ENCODE measurements at places on chromosomes 5 and 9.
A peak's percentile ranks its signal among the peaks of the same experiment; 100 is the strongest.

- no peak for DNase-seq
Observed at GRCh38 chr5:17796757-17797396, 162.6 kb downstream of the TAF11L14 start.

- DNase-seq: no peak
Observed at GRCh38 chr9:111974092-111974681, 77.6 kb downstream of the UGCG start.

DNA sequence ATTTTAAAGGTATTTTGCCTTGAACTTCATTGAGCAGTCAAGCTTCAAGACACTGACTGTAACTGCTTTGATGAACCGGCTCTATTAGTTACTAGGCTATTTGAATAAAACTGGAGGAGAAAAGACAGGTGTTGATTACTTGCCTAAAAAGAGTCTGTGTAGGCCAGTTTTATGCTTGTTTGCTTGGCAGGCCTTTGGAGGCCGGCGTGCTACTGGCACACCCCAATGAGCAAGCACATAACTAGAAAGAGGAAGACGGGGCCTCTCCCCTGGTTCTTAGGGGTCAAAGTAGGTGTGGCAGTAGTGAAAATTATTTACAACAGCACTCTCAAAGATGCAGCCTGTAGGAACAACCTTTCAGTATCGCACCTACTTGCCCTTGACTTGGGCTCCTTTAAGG lies 2.1 kb upstream of the ZFR start:
- no peak for DNase-seq

- DNase-seq: no peak
Observed at GRCh38 chr9:4011054-4011453, 288.8 kb downstream of the GLIS3 start.

DNA sequence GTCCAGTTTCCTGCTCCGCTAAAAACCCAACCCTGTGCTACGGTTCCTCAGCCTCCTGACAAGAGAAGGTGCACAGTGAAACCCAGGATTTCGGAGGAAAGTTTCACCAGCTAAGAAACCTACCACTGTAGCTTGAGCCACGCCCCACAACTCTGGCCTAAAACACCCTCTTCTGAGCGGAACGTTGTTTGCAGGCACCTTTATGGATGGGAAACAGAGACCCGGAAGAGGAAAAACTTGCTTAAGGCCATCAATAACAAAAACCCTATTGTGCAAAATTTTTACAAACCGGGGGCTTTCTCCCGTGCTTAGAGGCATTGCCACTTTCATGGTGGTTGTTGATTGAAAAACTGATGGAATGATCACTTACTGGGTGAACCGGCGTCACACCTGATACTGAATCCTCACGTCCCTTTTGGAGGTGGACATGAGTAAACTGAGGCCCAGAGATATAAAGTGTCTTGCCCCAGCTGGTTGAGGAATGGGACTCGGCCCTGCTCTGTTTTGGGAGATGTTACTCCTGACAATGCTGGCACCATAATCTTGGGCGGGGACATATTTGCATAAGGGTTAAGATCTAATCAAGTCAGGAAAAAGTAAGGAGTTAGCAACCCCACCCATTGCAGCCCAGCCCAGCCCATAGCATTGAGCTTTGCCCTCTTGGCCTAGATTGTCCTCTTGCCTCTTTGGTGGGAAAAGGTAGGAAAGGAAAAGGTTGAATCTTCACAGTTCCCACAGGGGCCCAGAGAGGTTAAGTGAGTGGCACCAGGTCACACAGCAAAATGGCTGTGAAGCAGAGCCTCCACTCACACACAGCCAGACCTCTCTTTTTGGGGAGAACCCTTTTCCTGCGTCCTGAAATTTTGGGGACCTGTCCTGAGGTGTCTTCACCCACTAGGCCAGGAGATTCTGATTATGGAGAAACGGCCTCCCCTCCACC lies 23.2 kb upstream of the PTGS1 start:
- no peak for DNase-seq

GRCh38 chr5:116144103-116144502 lies 59.3 kb downstream of the COMMD10 start:
- DNase-seq: no peak

- DNase-seq: no peak
Observed at GRCh38 chr9:86975606-86976005, 28.3 kb upstream of the GAS1 start.

DNA sequence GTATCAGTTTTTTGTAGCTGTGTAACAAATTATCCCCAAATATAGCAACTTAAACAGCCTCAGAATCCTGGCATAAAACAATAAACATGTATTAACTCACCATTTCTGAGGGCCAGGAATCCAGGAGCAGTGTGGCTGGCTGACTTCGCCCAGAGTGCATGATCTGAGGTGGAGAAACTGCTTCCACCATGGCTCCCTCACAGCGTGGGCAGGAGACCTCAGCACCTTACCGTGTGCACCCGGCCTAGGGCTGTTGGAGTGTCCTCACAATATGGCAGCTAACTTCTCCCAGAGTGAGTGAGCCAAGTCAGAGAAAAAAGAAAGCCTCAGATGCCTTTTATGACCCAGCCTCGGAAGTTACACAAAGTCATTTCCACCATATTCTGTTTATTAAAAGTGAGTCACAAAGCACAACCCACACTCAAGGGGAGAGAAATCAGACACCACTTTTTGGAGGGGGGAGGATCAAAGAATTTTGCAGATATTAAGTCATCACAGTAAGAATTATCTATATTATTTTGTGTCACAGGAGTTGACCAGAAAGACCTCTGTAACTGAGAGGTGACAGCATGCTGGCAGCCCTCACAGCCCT lies 59.6 kb downstream of the TSTD2 start:
- no peak for DNase-seq

DNA sequence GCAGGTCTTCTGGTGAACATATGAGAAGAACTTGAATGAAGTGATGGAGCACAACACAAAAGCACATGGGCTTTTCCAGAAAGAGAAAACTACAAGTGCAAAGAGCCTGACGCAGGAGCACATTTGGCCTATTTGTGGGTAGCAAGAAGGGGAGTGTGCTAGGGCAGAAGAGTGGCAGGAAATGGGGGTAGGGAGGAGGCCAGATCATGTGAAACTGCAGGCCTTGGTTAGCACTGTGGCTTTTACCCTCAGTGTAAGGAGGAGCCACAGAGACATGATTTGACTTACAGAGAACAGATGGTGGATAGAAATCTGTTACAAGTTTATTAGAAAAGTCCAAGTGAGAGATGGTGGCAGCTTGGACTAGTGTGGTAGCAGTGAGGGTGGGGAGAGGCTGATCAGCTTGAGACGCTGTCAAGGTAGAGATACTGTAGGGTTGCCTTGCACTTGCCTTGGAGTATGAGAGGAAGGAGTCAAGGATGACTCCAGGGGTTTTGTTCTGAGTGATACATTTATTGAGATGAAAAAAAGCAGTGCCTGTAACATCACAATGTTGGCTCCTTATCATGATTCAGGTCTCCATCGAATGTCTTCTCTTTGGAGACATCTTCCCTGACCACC lies 126.7 kb downstream of the PPP2R2B start:
- peak; percentile 3 for DNase-seq

DNA sequence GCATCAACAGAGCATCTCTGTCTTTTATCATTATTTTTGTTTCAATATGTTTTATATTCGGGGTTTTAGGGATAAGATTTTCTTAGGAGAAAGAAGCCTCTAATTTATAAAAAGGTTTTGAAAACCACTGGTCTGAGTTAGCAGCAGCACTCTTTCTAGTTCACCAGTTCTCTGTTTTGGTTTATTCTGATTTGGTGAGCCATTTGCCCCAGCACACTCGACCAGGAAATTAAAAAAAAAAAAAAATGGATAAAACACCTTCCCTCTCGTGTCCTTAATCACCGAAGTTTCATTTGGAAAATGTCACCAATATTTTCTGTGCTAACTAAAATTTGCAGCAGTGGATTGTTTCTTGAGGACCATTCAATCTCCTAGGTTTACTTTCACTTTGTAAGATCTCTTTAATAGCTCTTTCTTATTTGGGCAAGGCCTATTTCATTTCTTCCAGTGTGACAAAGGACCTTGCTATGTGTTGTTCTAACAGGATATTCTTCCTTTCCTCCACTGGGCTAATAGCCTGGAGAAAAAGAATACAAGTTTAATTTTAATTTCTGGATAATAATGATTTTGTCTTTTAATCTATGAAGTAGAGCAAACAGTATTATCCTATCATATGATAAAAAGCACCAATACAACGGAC lies 57.8 kb upstream of the ANXA1 start:
- DNase-seq: no peak

DNA sequence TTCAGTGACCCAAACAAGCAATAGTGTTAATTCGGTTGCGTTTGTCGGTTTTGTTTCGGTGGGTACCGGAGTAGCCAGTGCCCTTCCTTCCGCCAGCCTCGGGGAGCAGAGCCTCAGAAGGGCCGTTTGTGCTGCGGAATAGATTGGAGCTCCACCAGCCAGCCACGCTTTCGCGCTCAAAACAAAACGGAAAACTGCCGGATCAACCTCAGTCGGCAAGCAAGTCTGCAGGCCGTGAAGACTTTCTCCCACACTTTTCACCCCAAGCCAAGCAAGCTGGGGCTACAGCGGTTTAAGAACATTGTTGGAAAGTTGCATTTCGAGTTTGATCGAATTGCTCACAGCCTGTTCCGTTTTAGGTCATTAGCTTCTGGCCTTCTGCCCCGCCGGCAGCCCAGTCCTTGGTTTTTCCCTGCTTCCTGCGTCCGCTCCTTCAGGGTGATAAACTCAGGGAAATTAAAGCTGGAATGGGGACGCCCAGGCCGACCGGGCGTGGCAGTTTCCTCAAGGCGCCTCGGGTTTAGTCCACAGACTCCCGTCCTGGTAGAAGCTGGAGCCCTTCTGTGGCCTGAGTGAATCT lies 803 bp upstream of the CCNO start:
- no peak for DNase-seq

- no peak for DNase-seq
Observed at GRCh38 chr5:10018201-10019069, 231.3 kb downstream of the ATPSCKMT start.

GRCh38 chr5:177982072-177982727 lies 13.8 kb downstream of the PROP1 start:
- DNase-seq: no peak

- no peak for DNase-seq
Observed at GRCh38 chr5:127556609-127557334, 39.3 kb downstream of the PRRC1 start.

- DNase-seq: no peak
Observed at GRCh38 chr5:101009758-101010519, 106.9 kb upstream of the ST8SIA4 start.

DNA sequence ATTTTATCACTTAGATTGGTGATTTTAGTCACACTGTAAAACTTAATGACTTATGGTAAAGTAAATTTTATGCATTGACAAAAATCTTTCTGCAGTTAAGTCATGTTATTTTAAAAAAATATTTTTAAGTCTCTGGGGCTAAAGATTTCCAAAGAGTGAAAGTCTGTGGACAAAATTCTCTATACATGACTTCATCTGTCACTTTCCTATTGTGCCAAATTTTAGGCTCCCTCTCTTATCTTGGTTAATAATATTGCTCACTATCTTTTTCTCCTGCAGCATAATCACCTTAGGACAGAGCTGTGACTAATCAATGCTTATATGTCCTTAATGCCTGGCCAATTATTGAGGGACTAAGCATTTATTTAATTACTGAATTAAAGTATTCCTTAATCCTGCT lies 15.2 kb downstream of the LURAP1L start:
- no peak for DNase-seq

- DNase-seq: no peak
Observed at GRCh38 chr5:126354858-126355731, 68.1 kb upstream of the GRAMD2B start.

- no peak for DNase-seq
Observed at GRCh38 chr5:13739479-13739878, 205.0 kb downstream of the DNAH5 start.

DNA sequence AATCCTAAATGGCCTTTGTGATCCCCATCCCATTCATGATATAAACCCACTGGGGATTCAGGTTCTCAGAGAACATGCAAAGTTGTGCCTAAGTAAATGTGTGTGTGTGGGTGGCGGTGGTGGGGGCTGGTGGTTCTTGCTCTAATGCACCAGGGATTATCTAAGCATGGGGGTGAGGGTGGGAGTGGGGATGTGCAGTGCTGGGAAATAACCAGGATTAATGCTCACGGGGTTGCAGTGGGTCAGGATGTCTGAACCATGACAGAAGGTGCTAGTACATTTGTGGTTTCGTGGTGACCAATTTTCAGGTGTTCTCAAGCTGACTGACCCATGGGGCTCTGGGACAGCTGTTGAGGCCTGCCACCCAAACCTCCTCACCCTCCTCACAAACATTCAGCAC lies 101.0 kb downstream of the ZNF608 start:
- no peak for DNase-seq

GRCh38 chr5:178162481-178162880 lies 8.8 kb upstream of the NHP2 start:
- no peak for DNase-seq

DNA sequence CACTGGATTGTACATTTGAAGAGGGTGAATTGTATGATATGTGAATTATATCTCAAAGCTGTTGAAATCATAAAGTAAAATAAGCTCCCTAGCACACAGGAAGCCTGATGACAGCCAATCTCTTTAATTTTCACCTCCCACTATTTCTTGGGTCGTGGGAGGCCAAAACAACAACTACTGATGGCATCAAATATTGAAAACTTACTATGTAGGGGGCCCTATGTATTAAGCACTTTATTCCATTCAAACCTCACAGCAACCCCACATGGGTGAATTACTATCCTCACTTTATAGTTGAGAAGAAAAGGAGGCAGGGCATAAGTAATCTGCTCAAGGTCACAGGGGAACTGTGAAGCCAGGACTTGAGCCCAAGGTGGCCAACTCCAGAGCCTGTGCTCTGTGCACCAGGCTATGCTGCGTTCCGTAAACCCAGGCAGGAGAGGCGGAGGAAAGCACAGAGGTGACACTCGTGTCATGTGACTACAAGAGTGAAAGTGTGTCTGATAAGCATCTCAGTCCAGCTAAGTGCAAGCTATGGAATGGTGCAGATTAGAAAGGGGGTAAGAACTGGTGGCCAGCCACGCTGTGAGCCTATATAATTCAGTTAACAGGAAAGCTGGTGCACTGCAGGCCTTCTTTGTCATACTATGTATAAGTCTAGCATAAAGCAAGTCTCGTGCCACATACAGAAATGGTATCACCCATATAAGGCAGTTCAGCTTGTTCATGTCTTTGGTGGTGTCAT lies 221.0 kb downstream of the DCP2 start:
- DNase-seq: no peak

DNA sequence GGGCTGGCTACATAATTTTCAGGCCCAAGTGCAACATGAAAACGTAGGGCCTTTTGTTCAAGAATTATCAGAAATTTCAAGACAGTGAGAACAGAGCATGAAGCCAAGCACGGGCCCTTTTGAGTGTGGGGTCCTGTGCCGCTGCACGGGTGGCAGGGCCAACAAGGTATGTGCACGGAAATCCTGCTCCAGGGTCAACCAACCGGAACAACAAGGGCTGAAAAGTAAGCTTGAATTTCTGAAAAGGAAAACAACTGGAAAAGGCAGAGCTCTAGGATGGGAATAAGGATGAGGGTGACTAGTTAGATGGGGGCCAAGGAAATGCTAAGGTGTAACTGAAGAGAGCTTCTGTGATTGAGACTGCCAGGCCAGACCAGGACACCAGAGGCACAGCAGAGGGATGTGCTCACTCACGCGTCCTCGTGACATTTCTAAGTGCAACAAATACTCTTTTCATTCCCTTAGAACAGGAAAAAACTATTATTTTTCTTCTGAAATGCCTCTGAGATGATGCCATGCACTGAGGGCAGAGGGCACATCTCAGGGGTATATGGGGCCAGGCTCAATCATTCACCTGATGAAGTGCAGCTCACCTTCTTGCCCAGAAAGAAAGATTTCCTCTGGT lies 80.6 kb upstream of the LRRTM2 start:
- DNase-seq: no peak

Data from GM19239 (cell line).